Activated CD8-positive, alpha-beta T cell treated with anti-CD3 and anti-CD28 coated beads for 36 hours (primary cell): ENCODE measurements at places on chromosomes 2 and 18.
A peak's percentile ranks its signal among the peaks of the same experiment; 100 is the strongest.

DNA sequence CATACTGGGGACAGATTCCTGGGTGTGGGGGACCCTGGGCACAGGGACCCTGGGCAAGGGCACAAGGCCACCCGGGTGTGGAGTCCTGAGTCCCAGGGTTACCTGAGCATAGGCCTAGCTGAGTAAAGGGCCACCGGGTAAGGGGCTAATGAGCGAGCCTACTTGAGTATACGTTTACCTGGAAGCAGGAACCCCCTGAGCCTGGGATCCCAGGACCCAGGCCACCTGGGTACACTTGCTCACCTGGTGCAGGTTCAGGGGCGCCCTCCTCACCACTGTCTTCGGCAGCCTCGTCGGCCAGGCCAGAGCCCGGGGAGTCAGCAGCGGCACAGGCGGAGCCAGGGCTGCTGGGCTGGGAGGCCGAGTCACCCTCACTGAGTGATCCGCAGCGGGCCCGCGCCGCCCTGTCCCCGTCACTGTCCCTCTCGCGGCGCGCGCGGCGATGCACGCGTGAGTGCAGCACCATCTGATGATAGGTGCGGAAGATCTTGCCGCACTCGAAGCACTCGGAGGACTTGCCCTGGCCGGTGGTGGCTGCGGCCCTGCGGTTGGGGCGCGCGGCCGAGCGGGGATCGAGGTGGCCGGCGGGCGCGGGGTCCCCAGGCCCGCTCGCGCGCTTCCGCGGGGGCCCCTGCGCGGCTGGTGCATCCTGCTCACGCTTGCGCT lies 53.9 kb downstream of the ZNF516 start:
- no peak for DNase-seq

DNA sequence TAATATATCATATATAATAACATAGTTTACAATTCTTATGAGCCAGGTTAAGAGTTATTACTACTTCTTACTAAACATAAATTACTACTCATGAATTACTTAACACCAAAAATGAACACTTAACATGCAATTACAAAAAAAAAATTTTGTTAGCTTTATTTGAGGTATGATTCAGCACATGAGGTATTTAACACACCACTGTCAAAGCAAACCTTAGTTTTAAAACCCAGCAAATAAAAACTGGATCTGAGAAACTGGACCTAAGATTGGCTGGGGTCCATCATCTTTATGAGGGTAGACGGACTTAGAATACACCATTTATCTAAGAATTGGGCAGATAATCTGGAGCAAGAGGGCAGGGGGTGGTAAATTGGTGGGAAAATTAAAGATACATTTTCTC lies 81.8 kb upstream of the CREB1 start:
- DNase-seq, result no peak

GRCh38 chr18:59744271-59744721 lies 47.1 kb upstream of the CCBE1 start:
- no peak for DNase-seq

DNA sequence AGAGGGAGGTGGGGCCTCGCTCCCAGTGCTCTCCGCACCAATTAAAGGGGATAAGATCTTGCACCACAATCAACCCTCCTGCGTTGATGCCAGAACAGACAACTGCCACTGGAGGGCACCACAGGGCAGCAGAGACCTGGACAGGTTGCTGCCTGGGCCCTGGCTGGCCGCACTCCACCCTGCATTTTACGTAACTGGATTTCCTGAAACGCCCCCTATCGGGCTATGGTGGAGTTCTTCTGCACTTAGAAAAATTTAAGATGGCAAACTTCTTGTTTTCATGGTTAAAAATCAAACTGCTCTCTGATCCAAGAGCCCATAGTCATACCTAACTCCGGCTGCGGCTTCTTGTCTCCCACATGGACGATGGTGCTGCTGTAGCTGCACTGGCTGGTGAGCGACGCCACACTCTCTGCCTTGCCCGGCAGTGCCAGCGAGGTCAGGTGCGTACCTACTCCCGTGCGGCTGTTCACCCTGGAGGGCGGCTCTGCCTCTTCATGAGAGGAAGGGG lies 16.8 kb upstream of the HES6 start:
- peak; percentile 86 for DNase-seq

DNA sequence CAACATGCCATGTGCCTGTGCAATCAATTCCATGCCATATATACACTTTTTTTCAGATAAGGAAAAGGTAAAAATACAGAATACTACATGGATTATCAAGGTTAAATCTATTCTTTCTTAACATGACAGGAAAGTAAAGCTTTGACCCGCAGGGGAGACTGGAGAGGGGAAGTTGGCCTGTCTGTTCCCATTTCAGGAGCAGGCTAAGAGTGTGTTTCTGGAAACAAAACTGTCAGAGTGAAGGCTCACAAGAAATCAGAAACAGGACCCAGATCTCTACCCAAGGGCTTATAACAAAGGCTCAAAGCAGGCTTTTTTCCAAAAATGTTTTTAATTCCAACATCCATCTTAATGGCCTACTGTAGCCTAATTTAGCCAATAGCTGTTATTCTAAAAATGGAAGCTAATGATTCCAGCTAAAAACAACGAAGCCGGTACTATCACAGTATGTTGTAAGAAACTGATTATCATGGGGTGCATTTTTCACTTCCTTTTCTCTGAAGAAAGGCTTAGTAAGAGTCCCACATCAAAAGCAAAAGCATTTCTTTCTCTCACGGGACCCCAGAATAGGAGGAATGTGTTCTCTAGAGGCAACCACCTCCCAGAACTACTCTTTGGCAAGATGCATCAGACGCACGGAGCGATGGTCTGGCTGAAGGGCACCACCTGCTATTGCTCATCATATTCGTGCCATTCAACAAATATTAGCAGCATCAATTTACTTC lies 41.4 kb downstream of the FECH start:
- no peak for DNase-seq

GRCh38 chr2:161418715-161419637 lies 2.9 kb downstream of the TBR1 start:
- DNase-seq, result no peak

DNA sequence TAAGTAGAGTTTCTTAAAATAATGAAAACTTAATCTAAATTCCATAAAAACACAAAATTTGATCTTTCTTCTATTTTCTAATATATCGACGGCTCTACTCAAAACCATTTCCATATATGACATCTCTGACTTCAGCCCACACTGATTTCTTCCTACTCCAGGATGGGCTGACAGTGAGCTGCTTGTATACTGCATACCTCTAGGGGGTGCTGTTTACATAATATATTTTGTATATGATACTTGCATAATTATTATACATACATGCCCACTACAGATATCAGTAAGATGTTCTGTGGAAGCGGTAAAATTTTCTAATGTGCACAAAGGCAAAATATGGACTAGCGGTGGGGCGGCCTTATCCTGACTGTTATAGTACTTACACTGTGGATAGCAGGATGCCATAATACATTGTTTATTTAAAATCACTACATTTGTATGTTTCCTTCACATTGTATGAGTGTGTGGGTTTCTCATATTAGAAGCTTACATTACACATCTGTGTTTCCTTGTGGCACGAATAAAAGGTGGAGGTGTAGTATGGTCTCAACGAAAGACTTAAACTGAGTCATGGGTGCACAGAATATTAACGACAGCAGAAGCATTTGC lies 66.1 kb upstream of the NXPH2 start:
- DNase-seq, result peak; percentile 4

- DNase-seq, result no peak
Observed at GRCh38 chr2:55843096-55843993, 80.2 kb downstream of the EFEMP1 start.

DNA sequence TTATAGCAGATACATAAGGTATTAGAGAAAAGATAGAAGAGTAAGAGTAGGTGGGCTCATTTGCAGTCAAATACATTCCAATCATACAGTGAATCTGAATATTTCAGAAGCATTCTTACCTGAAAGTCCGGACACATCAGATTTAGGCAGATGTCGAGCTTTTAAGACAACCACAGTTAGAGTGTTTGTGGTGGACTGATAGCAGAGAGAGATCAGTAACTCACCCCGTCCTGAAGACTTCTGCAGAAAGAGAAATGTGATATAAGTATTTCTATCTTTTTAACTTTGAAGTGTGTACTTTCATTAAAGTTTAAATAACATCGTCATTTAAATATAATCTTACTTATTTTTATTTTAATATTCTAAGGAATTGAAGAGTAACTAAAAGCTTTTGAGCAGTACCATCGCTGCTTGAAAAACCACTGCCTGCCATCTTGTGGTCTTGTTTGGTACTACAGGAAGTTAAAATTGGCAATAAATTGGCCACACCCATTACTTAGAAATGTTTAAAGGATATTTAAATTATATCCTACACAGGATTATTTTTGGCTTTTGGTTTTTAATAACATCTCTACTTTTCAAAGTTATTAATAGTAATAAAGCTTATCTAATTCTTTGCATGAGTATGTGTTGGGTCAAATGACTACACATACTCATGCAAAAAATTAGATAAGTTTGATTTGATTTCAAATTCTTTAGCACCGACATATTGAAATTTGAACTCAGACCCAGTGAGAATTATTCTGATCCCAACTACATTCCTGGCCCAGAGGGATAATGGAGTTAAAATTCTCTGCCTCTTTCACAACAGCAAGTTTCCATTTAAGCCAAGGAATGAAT lies 5.5 kb downstream of the SYT4 start:
- peak; percentile 17 for DNase-seq

DNA sequence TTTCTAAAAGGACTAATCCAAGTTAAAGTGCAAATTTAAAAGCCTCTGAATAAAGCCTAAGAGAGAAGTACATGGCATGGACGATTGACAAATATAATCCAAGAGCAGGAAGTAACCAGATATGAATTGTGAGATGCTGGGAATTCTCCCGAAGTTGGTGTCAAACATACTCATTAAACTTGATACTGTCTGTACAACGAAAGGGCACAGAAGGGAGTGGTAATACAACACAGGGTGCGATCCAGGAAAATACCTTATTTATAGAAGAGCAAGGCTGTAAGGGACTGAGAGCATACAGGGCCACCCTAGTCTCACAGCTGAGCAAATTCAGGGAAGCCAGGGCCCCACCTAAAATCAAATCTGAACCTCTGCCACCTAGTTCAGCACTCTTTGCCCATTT lies 41.6 kb downstream of the SEMA4F start:
- no peak for DNase-seq

- no peak for DNase-seq
Observed at GRCh38 chr18:24811950-24812681, 351.7 kb downstream of the HRH4 start.

- no peak for DNase-seq
Observed at GRCh38 chr2:16063251-16063850, 123.0 kb downstream of the MYCN start.

DNA sequence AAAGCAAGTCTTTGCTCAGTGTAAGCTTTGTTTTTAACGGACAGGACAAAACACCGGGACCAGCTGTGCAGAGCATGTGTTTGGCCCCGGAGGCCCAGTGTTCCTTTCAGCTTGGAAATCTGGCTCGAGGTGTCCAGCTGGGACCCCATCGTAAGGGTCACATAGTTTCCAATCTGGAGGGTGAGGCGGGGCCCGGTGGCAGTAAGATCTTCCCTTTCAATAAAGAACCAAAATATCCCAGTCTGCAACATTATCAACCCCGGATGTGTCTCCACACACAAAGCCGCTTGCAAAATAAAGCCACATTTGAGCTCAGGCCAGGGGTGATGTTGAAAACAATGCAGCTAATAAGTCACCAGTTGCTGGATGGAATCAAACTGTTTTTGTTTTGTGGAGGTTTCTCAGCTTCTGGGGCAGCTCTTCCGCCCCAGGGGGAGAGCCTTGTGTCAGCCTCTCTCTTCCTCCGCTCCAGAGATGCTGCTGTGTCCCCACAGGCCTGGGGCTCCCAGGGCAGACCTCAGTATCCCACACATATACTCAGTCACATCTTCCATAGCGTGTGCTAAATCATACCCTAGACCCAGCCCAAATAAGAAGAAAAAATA lies 138.6 kb upstream of the GLI2 start:
- no peak for DNase-seq

GRCh38 chr2:219309278-219309677 lies at the start of gene PTPRN:
PTPRN (minus strand) TSS chr2:219309401; CDS start chr2:219309332, 69 bp downstream.
- no peak for DNase-seq

DNA sequence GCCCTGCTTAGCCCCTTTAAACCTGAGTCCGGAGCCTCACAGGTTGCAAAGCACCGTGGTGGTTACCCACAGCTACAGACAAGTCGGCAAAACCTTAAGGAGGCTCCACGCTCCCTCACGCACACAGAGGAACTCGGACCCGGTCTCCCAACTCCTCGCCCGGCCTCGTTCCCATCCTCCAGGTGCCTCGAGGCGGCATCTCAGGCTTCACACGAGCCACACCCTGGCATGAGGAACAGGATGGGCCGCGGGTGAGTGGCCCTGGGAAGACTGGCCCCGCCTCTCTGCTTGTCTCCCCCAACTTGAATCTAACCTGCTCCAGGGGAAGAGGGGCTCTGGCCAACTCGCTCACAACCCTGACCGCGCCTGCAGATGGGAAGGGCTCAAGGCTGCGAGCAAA lies 97.4 kb downstream of the EIPR1 start:
- DNase-seq, result no peak

DNA sequence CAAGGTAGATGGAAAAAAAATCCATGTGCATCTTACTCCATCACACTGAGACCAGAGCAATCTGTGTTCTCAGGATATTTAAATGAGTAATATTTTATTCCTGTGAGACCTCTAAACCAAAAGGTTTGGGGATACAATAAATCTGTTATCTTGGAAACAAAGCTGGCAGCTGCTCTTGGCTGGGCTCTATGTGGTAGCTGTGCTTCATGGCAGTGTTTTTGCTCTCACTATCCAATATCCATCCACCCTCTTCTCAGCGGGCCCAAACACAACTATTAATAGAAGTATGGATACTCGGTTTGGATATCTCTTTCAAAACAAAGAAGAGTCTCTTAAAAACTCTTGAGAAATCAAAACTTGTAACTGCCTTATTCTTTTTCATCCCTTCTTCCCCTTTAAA lies 244.9 kb upstream of the RAB12 start:
- no peak for DNase-seq

- no peak for DNase-seq
Observed at GRCh38 chr18:61982475-61982874, 89.7 kb upstream of the RNF152 start.

DNA sequence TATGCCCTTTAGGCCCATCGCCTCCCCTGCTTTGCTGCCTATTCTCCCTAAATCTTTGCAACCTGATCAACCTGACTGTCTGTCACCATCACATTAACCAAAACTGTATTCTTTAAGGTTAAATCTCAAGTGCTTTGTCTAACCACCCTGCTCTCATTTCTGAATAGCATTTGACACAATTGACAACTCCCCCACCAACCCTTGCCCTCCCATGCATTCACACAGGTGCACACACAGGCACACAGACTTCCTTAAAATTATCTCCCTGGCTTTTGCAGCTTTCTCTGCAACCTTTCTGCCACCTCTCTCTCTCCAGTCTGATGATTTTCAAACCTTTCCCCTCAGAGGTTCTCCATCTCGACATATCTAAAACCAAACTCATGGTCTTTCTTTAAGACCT lies 64.6 kb upstream of the ST8SIA3 start:
- no peak for DNase-seq

GRCh38 chr2:69095305-69095704 lies 82.3 kb downstream of the ANTXR1 start:
- DNase-seq, result no peak

- DNase-seq, result no peak
Observed at GRCh38 chr2:189439342-189439741, 1.9 kb upstream of the WDR75 start.
